ENCODE measurements at places on chromosomes 7 and 10.

GRCh38 chr7:138625084-138625848, 75.9 kb downstream of the SVOPL start:
- DNase-seq = no peak

- DNase-seq = peak; percentile 36
These were observed 121.6 kb upstream of the KLF6 start for GRCh38 chr10:3906511-3907111.

DNA sequence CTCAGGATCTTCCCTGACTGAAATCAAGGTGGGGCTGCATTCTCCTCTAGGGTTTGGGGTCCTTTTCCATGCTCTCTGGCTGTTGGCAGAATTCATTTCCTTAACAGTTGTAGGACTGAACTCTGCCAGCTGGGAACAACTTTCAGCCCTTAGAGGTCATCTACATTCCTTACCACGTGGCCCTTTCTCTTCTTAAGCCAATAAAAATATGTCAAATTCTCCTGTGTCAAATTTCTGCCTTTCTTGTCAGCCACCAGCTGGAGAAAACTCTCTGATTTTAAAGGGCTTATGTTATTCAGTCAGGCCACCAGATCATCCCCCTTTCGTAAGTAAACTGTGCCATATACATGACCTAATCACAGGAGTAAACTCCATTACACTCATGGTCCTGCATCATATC, 95.3 kb upstream of the IL6 start:
- no peak for DNase-seq

GRCh38 chr10:12829831-12830390, 171.6 kb downstream of the CCDC3 start:
- DNase-seq = no peak

- DNase-seq = no peak
These were observed 55.6 kb upstream of the ARID5B start for GRCh38 chr10:61845950-61846268.

GRCh38 chr10:71094712-71095390, 117.5 kb upstream of the UNC5B start:
- DNase-seq = no peak

GRCh38 chr7:5492020-5492635, 68.5 kb upstream of the TNRC18 start:
- DNase-seq = no peak

- DNase-seq = no peak
These were observed 8.1 kb downstream of the MYL10 start for GRCh38 chr7:101620991-101621390.

- no peak for DNase-seq
These were observed 1.1 kb downstream of the FAM237B start for GRCh38 chr7:90320014-90320413.

DNA sequence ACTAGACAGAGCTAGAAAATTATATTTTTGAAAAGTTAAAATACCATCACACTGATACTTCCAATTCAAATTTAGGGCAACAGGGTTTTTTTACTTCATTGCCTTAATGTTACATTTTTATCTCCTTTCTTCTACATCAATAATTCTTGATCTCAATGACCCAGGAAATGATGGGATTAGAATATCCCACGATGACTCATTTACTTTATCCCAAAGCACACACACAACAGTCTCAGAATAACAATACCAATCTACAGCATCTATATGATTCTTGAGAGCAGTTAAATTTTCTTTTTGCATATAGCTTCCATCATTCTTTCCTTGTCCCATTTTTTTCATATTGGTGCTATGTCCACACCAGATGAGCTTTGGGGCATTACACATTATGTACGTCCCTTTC, 98.4 kb upstream of the EEPD1 start:
- DNase-seq = no peak

Data from T47D (cell line).